ENCODE measurements at places on chromosomes 5 and 9.

- no peaks in the 10 kb centered on the region for H3K27me3 ChIP-seq
- H3K27ac ChIP-seq, result no peak overlapping the region
- H3K36me3 ChIP-seq, result no peaks in the 10 kb centered on the region
These were observed 951.9 kb upstream of the DMAC1 start for GRCh38 chr9:8751406-8751930.

GRCh38 chr5:41161271-41161670 is 52.1 kb downstream of the C6 start:
- H3K27me3 ChIP-seq, result no peaks in the 10 kb centered on the region
- no peak overlapping the region for H3K27ac ChIP-seq
- H3K4me1 ChIP-seq, result no peaks in the 10 kb centered on the region
- H3K4me3 ChIP-seq, result no peak overlapping the region
- DNase-seq, result no peak
- no peaks in the 10 kb centered on the region for H3K36me3 ChIP-seq

DNA sequence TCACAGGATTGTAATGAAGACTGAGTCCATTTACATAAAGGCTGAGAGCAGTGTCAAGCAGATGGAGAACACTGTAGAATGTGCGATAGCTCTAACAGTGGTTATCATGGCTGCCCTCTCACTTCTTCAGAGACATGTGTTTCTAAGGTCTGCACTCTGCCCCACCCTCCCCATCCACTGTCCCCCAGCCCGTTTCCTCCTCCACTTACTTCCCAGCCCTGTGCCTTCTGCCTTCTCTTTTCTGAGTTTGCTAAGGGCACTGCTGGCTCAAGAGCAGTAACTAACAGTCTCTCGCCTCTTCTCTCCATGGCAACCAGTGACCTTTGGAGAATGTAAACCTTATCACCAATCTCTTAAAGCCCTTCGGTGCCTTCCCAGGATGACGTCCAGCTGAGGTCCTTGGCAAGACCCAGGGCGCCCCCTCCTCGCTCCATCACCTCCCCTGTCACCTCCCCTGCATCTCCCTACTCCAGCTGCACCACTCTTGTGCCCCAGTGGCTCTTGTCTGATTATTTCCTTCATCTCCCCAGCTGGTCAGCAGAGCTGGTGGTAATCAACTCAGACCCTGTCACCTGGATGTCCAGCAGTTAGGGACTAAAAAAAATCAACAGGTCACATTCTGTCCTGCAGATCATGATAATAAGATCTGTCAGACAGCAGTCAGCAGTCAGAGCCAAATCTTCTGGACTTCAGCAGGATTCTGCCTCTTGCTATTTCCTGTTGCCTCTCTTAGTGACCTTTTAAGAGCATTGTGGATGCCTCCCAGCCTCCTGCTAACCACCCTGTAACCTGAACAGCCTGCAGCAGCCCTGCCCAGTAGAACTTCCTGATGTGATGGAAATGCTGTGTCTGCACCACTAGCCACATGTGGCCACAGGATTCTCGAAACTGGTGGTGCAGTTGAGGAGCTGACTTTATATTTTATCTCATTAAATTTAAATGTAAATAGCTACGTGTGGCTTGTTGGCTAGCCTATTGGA is 9.0 kb downstream of the FXN start:
- H3K27ac ChIP-seq, result no peak overlapping the region
- H3K4me1 ChIP-seq, result peaks cover 8% of the 10 kb centered on the region
- no peaks in the 10 kb centered on the region for H3K36me3 ChIP-seq
- no peaks in the 10 kb centered on the region for H3K27me3 ChIP-seq

DNA sequence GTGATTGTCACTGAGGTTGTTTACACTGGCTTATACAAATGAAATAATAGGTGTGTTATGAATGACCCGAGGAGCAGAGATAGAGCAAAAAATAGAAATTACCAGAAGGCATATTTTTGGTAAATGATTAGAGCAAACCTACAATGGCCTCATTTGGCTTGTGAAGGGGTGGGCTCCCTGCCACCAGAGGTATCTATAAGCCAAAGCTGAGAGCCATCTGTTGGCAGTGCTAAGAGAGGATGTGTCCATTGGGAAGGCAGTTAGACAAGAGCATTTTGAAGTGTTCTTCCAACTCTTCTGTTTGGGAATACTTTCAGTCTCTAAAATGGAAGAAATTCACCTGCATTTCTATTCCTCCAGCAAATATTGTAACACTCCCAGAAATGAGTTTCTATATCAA is 10.6 kb downstream of the NIPAL4 start:
- DNase-seq, result no peak
- H3K36me3 ChIP-seq, result no peaks in the 10 kb centered on the region
- H3K27me3 ChIP-seq, result no peaks in the 10 kb centered on the region
- H3K27ac ChIP-seq, result no peak overlapping the region
- H3K4me1 ChIP-seq, result no peaks in the 10 kb centered on the region

- H3K4me3 ChIP-seq, result no peak overlapping the region
- DNase-seq, result no peak
- H3K36me3 ChIP-seq, result no peaks in the 10 kb centered on the region
- no peak overlapping the region for H3K27ac ChIP-seq
- no peaks in the 10 kb centered on the region for H3K27me3 ChIP-seq
These were observed 393.6 kb downstream of the SPOCK1 start for GRCh38 chr5:137105351-137106035.

- H3K27ac ChIP-seq, result no peak overlapping the region
- H3K36me3 ChIP-seq, result no peaks in the 10 kb centered on the region
- H3K27me3 ChIP-seq, result no peaks in the 10 kb centered on the region
- H3K4me1 ChIP-seq, result no peaks in the 10 kb centered on the region
- no peak for DNase-seq
These were observed 59.1 kb upstream of the TBC1D2 start for GRCh38 chr9:98314381-98315066.

DNA sequence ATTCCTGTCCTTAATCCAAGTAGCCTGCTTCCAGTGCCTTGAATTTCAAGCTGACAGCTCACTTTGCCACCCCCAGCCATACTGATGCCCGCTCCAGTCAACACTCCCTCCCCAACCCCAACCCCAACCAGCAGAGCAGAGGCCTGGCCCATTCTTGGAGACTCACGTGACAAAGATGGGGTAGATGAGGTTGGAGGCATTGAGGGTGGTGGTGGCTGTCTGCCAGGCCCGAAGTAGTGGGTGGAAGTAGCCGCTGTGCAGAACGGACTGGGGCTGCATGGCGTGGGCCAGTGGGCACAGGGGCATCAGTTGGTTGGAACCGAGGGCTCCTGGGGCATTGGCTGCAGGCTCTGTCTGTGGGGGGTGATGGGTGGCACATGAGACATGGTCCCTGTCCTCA is 7.8 kb downstream of the ALAD start:
- no peak overlapping the region for H3K27ac ChIP-seq
- DNase-seq, result no peak
- H3K4me1 ChIP-seq, result no peaks in the 10 kb centered on the region
- peaks cover 47% of the 10 kb centered on the region for H3K36me3 ChIP-seq

GRCh38 chr5:75412111-75412990 is 75.3 kb downstream of the HMGCR start:
- H3K4me3 ChIP-seq, result no peak overlapping the region
- H3K36me3 ChIP-seq, result peaks cover 6% of the 10 kb centered on the region
- no peaks in the 10 kb centered on the region for H3K27me3 ChIP-seq
- H3K27ac ChIP-seq, result no peak overlapping the region

DNA sequence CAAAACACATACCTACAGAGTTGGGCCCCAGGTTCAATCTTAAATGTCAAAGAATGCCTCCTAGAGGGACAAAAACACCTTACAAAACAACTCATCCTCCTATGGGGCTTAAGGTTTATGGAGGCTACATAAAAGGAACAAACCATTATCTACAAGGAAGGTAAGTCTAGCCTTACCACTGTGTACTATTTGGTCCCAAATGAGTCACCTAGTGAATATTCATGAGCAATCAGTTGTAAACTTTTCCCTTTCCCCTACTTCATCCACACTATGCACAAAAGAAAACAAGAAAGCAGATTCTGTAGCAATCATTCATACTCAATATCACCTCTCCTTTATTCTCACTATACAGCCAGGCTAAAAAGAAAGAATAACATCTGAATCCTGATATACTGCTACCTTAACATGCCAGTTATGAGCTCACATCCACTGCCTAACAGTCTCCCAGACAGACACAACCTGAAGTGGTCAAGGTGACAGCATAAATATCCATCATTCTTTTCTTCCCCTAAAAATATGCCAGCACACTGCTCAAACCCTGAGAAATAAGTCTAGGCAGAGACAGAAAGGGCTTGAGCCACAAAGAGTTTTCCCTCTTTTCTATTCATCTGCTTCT is 6.2 kb downstream of the OXCT1 start:
- H3K36me3 ChIP-seq, result peaks cover 13% of the 10 kb centered on the region
- DNase-seq, result no peak
- no peaks in the 10 kb centered on the region for H3K4me1 ChIP-seq
- H3K27me3 ChIP-seq, result no peaks in the 10 kb centered on the region
- H3K4me3 ChIP-seq, result no peak overlapping the region

- no peak for DNase-seq
- H3K27ac ChIP-seq, result no peak overlapping the region
- no peaks in the 10 kb centered on the region for H3K4me1 ChIP-seq
- H3K4me3 ChIP-seq, result no peak overlapping the region
These were observed 204.0 kb downstream of the GADD45G start for GRCh38 chr9:89808756-89809181.

GRCh38 chr5:75522025-75522424 is 10.3 kb downstream of the POLK start:
- peaks cover 17% of the 10 kb centered on the region for H3K4me1 ChIP-seq
- DNase-seq, result no peak
- H3K36me3 ChIP-seq, result no peaks in the 10 kb centered on the region
- H3K4me3 ChIP-seq, result no peak overlapping the region
- peak overlapping the region; percentile 72 for H3K27ac ChIP-seq

GRCh38 chr5:135569755-135570452 is 8.9 kb downstream of the CXCL14 start:
- no peaks in the 10 kb centered on the region for H3K4me1 ChIP-seq
- H3K4me3 ChIP-seq, result no peak overlapping the region
- H3K36me3 ChIP-seq, result no peaks in the 10 kb centered on the region
- no peak overlapping the region for H3K27ac ChIP-seq
- no peaks in the 10 kb centered on the region for H3K27me3 ChIP-seq

- no peaks in the 10 kb centered on the region for H3K27me3 ChIP-seq
- H3K27ac ChIP-seq, result no peak overlapping the region
- H3K36me3 ChIP-seq, result no peaks in the 10 kb centered on the region
- DNase-seq, result no peak
- no peak overlapping the region for H3K4me3 ChIP-seq
These were observed 13.5 kb upstream of the WDR38 start for GRCh38 chr9:124839612-124840299.

- H3K36me3 ChIP-seq, result peaks cover 47% of the 10 kb centered on the region
- no peak for DNase-seq
- no peak overlapping the region for H3K27ac ChIP-seq
- no peaks in the 10 kb centered on the region for H3K27me3 ChIP-seq
These were observed 166.6 kb downstream of the CDK5RAP2 start for GRCh38 chr9:120413121-120414048.

DNA sequence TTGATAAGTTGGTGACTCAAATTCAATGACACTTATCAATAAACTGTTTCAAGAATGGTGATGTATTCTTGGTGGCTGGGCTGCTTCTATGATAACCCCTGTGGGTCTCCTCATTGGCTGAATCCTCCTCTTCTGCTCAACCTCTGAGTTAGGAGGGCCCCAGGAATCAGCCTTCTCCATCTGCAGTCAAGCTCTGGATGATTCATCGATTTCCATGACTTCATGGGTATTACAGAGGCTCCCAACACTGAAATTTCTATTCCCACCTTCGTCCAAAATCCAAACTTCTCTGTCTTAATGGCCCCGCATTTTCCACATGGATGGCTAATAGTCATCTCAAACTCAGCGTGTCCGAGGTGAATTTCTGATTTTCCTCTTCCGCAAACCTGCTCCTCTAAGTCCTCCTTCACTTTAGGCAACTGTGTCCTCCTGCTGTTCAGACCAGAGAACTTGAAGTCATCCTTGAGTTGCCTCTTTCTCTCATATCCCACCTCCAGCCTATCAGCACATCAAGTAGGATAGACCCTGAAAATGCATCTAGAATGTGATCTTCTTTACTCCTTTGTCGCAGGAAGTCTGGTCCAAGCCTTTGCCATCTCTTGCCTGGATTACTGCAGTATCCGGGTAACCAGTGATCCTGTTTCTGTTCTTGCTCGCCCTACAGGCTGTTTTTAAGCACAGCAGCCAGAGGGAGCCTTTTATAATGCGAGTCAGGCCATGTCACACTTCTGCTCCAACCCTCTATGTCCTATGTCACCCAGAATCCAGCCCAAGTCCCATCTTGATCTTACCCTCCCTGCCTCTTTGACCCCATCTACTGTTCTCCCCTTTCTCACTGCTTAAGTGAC is 41.4 kb upstream of the IL7R start:
- DNase-seq, result no peak
- no peaks in the 10 kb centered on the region for H3K36me3 ChIP-seq
- H3K27me3 ChIP-seq, result no peaks in the 10 kb centered on the region
- H3K27ac ChIP-seq, result no peak overlapping the region
- no peak overlapping the region for H3K4me3 ChIP-seq
- no peaks in the 10 kb centered on the region for H3K4me1 ChIP-seq

DNA sequence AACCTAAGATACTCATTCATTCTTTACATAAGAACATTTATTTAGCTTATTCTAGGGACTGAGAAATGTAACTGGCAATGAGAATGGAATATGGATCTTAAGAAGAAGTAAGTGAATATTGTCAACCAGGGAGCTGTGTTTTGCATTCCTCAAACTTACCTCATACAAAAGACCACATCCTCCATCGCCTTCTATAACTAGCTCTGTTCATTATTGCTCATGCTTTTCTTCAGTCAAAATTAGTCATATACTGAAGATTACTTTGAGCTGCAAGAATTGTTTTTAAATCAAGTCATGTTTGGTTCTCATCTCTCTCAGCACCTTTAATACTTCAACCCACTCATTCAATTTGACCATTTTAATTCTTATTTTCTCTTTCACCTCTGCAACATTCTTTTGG is 140.3 kb upstream of the RASA1 start:
- no peak for DNase-seq
- no peaks in the 10 kb centered on the region for H3K4me1 ChIP-seq
- no peaks in the 10 kb centered on the region for H3K36me3 ChIP-seq

GRCh38 chr9:86185872-86186271 is 73.6 kb downstream of the C9orf153 start:
- no peak for DNase-seq
- no peak overlapping the region for H3K27ac ChIP-seq
- H3K36me3 ChIP-seq, result no peaks in the 10 kb centered on the region
- no peaks in the 10 kb centered on the region for H3K27me3 ChIP-seq
- no peaks in the 10 kb centered on the region for H3K4me1 ChIP-seq

DNA sequence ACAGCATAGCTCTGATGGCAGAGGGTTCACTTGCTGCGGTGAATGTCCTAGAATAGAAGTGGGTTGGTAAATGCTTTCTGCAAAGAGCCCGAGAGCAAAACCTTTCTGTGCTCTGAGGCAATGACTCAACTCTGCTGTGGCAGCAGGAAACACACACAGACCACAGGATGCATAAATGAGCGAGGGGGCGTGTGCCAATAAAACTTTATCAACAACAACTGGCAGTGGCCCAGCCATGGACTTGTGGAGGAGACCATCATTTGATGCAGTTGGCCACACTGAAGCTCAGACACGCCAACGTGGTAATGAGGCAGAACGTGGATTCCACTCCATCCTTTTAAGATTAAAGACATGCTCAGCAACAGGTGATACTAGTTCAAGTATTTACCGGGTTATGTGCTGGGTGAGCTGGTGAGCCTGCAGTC is 6.8 kb downstream of the MRPL36 start:
- no peak for DNase-seq
- H3K27ac ChIP-seq, result no peak overlapping the region
- H3K4me1 ChIP-seq, result peaks cover 3% of the 10 kb centered on the region
- H3K27me3 ChIP-seq, result no peaks in the 10 kb centered on the region
- no peak overlapping the region for H3K4me3 ChIP-seq

- H3K36me3 ChIP-seq, result no peaks in the 10 kb centered on the region
- no peaks in the 10 kb centered on the region for H3K4me1 ChIP-seq
- H3K4me3 ChIP-seq, result no peak overlapping the region
- no peak overlapping the region for H3K27ac ChIP-seq
- no peaks in the 10 kb centered on the region for H3K27me3 ChIP-seq
- DNase-seq, result peak; percentile 61
These were observed 271.9 kb downstream of the NSG2 start for GRCh38 chr5:174317256-174317894.

Measured in ascending aorta (tissue), 2 donors.